ENCODE measurements at places on chromosomes 16 and 17.

DNA sequence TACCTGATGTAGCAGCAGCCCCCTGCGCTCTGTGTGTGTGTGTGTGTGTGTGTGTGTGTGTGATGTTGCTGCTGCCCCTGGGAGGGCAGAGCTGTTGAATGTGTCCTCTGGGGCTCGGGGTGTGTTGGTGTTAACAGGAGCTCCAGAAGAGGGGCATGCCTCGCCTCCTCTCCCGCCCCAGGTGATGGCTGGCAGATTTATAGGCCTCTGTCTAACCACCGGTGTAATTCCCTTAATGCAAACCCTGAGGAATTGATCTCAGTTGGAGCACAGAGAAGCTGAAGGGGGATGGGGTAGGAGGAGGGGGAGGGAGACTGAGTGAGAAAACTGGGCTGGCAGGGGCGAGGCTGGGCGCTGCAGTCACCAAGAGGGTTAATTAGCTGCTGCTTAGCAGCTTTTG is 10.0 kb downstream of the CACNA1G start:
- DNase-seq = no peak

- DNase-seq = no peak
Measured at GRCh38 chr17:81403671-81404534, 8.6 kb downstream of the BAHCC1 start.

GRCh38 chr16:19517424-19518089 is 4.3 kb downstream of the GDE1 start:
- no peak for DNase-seq

DNA sequence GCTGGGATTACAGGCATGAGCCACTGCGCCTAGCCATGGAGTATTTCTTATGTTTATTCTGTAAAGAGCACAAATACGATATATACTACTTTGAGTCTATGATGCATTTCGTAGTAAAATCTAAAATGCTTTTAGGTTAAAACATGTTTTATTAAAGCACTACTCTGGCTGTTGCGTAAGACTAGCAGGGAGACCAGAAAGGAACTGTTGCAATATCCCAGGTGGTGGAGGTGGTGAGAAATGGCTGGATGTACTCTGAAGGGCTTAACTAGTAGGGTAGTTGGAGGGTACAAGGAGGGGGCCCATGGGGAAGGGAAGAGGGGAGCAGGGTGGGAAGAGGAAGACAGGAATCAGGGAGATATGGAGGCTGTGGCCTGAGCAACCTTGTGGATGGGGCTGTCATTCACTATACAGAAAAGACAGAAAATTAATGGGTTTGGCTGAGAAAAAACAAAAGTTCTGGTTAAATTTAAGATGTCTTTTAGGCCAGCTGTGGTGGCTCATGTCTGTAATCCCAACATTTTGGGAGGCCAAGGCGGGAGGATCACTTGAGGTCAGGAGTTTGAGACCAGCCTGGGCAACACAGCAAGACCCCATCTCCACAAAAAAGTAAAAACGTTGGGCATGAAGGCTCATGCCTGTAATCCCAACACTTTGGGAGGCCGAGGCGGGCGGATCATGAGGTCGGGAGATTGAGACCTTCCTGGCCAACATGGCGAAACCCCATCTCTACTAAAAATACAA is 35.8 kb downstream of the ST3GAL2 start:
- no peak for DNase-seq

DNA sequence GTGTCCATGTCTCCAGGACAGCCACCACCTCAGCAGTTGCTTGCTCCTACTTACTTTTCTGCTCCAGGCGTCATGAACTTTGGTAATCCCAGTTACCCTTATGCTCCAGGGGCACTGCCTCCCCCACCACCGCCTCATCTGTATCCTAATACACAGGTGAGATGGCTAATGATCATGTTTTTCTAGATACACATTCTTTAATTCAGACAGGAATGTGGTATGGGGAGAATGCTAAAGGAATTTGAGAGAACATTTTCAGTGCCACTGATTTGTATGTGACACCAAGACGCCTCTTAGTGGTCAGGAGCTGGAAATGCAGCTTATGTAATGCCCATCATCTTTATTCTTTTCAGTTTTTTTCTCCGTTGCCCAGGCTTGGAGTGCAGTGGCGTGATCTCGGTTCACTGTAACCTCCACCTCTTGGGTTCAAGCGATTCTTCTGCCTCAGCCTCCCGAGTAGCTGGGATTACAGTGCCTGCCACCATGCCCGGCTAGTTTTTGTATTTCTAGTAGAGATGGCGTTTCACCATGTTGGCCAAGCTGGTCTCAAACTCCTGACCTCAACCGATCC is 8.9 kb upstream of the RAPGEFL1 start:
- peak; percentile 57 for DNase-seq

DNA sequence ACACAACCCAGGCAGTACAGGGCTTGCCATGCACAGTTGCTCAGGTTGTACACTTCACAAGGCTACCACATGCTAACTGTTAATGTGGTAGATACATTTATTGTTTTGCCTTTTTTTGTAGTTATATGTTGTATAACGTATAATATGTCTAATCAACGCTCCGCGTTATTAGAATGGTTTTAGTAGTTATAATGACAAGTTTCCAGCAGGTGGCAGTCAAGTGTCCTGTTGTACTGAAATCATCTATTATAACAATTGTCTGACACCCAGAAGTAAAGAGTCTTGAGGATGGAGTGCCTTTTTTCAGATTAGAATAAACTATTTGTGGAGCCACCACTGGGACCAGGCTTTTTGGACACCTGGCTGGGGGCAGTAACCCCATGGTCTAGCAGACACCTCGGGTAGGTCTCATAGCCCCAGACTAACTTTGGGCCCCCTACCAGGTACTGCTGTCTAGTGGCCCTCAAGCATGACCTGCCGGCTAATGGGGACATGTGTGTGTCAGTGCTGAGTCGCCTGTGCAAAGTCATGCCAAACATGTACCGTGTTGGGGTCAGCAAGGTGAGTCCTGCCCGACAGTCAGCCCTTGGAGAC is 32.8 kb downstream of the MYO15A start:
- peak; percentile 50 for DNase-seq

DNA sequence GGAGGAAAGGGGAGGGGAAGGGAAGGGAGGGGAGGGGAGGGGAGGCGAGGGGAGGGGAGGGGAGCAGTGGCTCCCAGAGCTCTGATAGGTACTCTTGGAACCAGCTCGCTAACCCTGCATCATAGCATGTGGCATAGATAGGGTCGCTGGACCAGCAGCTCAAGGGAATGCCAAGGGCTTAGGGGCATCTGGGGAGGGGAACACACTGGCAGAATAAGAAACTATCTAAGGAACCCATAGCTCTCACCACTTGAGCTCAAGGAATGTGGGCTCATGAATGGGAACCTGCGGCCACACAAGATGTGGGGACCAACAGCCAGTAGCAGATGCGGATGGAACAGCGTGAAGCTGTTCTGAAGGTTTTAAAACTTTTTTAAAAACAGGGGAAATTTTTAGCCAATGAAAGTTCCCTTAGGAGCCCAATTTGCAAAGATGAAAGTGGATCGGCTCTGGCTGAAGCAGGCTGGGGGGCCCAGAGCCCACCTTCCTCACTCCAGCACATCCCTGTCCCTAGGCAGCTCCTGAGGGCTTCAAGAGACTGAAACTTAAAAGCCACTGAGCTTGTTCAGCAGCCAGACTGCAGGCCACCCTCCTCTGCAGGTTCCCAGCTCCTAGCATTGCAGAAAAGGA is 46.9 kb downstream of the PIMREG start:
- DNase-seq = no peak

DNA sequence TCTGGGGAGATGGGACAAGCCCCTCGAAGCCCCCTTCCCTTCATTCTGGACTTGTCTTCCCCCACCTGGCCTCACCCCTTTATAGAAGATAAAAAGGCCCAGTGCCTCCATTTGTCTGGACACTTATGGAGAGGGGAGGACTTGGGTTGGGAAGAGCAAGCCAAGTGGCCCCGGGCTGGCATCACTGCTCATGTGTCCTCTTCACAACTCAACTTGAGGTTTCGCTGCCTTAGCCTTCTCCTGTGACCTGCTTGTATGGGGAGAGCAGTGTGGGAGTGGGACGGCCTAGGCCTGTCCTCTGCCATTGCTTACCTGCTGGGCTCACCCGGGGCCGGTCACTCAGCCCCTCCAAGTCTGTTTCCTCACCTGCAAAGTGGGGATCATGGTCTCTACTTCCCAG is 1.4 kb downstream of the PAQR4 start:
- no peak for DNase-seq

- peak; percentile 60 for DNase-seq
Measured at GRCh38 chr17:40615068-40615840, 32.4 kb downstream of the SMARCE1 start.

GRCh38 chr16:72023962-72024361 is 15.4 kb downstream of the DHODH start:
- DNase-seq = no peak

- DNase-seq = peak; percentile 89
Measured at GRCh38 chr16:89873972-89874689, 739 bp downstream of the TCF25 start.

DNA sequence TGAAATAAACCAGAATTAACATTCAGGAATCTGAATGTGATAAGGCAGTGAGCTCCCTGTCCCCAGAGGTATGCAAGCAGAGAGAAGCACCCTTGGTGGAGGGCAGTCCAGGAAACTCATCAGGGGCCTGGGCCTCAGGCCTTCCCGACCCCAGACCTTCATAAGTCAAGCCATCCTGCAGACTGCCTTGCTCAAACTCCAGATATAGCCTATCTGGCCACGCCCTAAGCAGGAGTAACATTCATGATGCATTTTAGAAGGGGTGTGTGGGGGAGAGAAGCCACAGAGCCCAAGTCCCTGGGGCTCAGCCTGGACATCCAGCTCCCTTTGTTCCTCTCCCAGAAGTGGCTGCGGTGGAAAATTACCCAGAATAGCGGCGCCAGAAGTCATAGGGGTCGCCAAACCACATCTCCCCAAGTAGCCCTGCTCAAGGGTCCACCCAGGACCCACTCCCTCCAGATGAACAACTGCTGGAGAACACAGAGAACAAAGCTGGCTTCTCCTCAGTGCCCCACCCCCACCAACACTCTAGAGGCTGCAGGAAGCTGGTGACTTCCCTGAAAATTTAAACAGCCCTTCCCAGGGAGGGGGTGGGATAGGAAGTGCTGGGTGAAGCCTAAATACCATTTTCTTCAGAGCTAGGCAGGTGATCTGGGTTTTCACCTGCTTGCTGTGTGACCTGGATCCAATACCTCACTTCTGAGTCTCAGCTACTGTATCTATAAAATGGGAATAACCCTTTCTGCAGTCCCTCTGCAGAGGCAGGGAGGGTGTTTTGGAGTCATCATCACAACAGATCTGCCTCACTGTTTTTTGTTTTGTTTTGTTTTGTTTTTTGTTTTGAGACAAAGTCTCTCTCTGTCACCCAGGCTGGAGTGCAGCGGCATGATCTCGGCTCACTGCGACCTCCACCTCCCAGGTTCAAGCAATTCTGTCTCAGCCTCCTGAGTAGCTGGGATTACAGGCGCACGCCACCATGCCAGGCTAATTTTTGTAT is 1.5 kb upstream of the SREBF1 start:
- DNase-seq = no peak

DNA sequence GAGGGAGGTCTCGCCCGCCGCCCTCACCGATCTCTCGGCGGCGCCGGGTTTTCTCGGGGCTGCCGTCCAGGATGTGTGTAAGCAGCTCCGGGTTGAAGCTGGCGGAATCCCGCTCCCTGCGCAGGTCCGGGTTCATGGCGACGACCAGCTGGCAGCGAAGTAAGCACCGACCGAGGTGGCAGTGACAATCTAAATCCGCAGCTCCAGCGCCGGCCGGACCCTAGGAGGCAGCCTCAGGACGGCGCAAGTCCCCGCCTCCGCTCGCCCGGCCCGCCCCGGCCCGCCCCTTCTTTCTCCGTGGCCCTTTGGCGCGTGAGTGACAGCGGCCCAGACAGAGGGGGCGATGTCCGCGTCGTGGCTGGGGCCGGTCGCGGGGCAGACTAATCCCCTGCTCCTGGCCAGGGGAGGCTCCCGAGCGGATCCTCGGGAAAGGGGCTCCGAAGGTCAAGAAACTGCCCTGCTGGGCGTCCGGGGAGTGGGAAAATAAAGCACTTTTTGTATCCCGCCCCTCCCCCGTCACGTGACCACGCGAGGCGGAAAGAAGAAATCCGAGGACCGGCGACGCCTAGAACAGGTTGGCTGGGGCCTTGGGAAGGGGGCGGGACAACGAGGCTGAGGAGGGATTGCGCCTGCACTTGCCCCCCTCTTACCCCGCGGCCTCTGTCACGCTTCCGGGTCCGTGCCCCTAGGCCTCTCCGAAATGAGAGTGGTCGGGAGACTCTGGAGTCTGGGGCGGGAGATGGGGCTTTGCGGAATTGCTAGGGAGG is at the start of the genes ACOX1 and TEN1:
Gene ACOX1, minus strand, starts transcription at position 229 of the 767 bp plus-strand sequence. Its CDS starts 93 bp downstream, at position 136.
Gene TEN1, plus strand, starts transcription at position 303 of the 767 bp plus-strand sequence. CDS start 6,953 bp downstream, outside the sequence.
- DNase-seq = peak; percentile 97

GRCh38 chr17:75346906-75347305 is 57.7 kb upstream of the SLC25A19 start:
- no peak for DNase-seq

DNA sequence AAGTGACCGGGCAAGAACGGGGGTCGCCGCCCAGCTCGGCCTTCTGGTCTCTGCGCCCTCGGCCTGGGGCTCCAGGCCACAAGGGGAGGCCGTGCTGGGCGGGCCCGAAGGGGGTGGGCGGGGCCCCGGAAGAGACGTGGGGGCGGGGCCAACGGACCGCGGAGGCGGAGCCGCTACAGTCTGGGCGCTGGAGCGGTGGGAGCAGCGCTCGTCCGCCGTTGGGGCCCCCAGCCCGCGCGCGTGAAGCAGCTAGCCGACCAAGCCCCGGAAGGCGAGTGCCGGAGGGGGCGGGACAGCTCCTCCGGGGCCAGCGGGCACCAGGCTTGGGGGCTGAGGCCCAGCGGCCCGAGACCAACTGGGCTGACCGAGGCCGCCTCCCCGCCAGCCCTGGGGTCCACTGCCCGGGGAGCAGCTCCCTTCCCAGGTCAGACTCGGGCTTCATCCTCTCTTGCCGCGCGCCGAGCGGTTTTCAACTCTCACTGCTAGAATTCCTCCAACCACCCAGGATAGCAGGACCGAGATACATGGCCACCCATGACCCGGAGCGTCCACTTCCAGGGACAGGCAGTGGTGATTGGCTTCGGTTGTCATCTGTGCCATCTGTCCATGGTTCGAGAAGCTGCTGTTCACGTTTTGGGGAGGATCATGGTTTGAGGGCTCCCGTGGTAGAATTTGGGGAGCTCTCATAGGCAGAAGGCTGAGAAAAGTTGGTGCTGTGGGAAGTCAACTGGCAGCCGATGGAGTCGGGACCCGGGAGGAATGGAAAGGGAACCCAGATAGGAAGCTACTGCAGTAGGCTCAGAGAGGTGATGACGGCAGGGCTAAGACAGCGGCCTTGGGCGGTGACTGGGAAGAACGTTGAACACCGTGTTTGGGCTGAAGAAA is 44.6 kb upstream of the LCMT1 start:
- DNase-seq = peak; percentile 72

- no peak for DNase-seq
Measured at GRCh38 chr17:34222722-34223497, 32.2 kb upstream of the CCL2 start.

DNA sequence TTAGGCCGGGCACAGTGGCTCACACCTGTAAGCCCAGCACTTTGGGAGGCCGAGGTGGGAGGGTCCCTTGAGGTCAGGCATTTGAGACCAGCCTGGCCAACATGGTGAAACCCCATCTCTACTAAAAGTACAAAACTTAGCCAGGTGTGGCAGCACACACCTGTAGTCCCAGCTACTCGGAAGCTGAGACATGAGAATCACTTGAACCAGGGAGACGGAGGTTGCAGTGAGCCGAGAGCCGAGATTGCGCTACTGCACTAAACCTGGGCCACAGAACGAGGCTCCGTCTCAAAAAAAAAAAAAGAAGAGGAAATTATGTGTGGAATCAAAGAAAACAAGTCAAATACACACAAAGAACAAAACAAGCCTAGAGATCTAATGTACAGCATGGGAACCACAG is 16.1 kb upstream of the MPRIP start:
- no peak for DNase-seq

- no peak for DNase-seq
Measured at GRCh38 chr16:71885261-71885650, 1.3 kb upstream of the ZNF821 start.

- no peak for DNase-seq
Measured at GRCh38 chr17:7435676-7436555, 681 bp downstream of the TMEM102 start.
